Kidney (tissue), 22 donors: ENCODE measurements at places on chromosomes 3 and 15. TPM values are rescaled to one million over a fixed set of nuclear protein-coding genes. Genes with fewer than 3 reads are reported as not detected.

- H3K27me3 ChIP-seq: no peaks in the 10 kb centered on the region
- DNase-seq: no peak
- H3K4me1 ChIP-seq: no peaks in the 10 kb centered on the region
- no peak overlapping the region for H3K4me3 ChIP-seq
- no peak overlapping the region for H3K27ac ChIP-seq
- no peaks in the 10 kb centered on the region for H3K36me3 ChIP-seq
Observed at GRCh38 chr3:132872711-132873110, 150.5 kb upstream of the NPHP3 start.

GRCh38 chr3:53030619-53031449, 15.0 kb downstream of the SFMBT1 start:
- no peak overlapping the region for H3K27ac ChIP-seq
- no peaks in the 10 kb centered on the region for H3K27me3 ChIP-seq
- H3K36me3 ChIP-seq: no peaks in the 10 kb centered on the region
- no peak overlapping the region for H3K4me3 ChIP-seq

DNA sequence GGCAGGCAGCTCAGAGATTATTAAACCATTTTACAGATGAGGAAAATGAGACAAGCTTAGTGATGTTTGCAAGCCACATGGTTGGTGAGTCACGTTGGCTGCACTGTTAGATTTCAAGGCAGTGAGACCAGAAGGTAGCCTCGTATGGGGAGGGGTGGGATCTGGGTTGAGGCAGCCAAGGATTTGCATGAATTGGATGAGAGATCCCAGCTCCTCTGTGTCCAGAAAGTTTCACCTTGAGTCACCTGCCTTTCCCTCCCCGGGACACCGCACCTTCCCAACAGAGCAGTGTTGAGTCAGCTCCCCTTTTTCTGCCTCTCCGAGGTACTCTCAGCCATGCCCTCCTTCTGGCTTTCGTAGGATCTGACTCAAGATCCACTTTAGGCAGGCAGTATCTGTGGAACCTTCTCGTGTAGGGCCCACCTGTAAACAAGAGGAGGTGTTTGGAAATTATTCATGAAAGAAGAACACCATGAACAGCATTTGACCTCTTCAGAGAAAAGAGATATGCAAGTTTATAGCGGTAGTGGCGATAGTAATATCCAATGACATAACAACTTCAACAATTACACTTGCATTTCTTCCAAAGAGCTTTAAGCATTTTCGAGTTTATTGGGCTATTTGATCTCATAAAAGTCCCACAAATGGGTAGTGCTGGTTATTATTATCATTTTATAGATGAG, 46.8 kb upstream of the VPS8 start:
- H3K4me3 ChIP-seq: no peak overlapping the region
- no peaks in the 10 kb centered on the region for H3K27me3 ChIP-seq
- peak; percentile 35 for DNase-seq
- no peak overlapping the region for H3K27ac ChIP-seq

The DPH3 gene
- total RNA-seq: 19.3 TPM

The CHDH gene
- 33.4 TPM for total RNA-seq
